ENCODE measurements at places on chromosomes 5 and 9. TPM values are rescaled to one million over a fixed set of nuclear protein-coding genes. Genes with fewer than 3 reads are reported as not detected.

Gene MSX2
- total RNA-seq, result not detected

GRCh38 chr9:91755761-91756509 lies 194.1 kb downstream of the ROR2 start:
- no peak for DNase-seq

Gene FABP6
- not detected for total RNA-seq

Gene RASGRF2
- total RNA-seq, result 11.1 TPM

DNA sequence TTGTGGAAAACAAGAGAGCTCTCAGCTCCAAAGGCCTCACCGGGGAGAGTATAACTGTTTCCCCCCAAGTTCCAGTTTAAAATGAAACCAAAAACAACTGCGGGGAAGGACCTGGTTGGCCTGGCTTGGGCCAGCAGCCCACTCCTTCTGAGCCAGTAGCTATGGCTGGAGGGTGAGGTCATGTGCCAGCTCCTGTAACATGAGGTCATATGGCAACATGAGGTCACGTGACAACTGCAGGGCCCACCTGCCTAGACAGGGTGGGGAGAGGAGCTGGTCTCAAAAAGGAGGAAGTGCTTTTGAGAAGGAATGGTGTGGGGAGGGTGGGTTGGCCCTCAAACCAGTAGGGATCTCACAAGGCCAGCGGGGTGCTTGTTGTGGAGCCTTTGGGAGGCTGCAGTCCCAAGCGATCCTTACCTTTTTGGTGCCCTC lies 29.3 kb upstream of the CRB2 start:
- DNase-seq, result no peak

DNA sequence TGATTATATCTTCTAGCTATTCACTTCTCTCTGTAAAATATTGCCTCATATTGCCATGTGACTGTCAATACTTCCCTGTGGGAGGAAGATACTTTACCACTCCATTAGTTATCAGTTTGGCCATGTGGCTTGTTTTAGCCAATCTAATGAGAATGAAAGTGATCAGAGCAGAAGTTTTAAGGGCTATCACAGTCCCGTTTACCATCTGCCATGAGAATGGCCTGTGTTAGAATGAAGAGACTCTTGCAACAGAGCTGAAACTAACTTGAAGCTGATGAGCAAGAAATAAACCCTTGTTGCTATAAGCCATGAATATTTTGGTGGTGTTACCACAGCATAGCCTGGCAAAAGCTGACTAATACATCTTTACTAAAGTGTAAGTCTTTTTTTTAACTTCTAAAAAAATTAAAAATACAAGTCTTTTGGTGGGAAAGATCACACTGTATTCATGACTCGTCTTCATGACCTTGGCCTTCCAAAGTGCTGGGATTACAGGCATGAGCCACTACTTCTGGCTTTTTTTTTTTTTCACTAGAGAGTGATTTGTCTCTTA lies 68.0 kb upstream of the CTNNA1 start:
- no peak for DNase-seq

DNA sequence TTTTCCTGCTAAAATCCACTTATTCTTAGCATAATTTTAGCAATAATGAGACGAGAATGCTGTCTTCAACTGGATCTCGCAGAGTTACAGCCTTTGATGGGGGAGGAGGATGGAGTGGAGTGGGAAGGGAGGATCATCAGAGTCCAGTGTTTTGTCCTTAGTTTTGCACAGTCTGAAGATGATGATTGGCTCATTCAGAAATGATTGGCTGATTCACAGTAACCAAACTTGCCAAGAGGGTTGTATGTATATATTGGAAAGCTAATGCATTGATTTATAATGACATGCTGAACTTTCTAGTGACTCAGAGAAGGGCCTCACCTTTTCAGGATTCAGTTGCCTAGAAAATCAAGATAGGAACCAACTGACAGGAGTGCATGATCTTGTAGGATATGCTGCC lies 448.0 kb downstream of the CCDC171 start:
- no peak for DNase-seq

Gene ATP6V1G1
- 48.2 TPM for total RNA-seq

Gene IL4
- 6.8 TPM for total RNA-seq

Gene PPIC
- total RNA-seq, result not detected

DNA sequence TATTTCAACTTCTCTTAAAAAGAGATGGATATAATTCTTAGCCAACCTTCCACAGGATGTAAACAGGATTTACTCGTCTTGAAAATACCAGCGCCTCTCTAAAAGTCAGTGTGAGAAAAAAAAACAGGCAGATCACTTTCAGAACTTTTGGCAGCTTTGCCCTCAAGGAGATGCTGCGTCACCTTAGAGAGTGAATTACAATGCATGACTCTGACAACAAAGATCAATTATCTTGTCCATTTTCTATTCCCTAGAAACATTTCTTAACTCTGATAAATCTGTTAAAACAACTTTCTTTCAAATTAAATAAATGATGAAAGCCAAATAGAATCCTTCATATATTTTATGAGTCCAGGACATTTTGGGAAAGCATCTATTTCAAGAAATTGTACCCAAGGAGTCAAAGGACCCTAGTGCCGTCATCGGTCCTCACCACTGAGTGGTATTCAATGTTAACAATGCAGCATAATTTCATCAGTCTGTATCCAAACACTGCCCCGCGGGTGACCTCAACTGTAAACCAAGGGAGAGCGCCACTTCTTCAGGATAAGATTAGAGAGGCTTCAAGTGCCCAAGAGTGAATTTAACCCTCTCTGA lies 536.0 kb downstream of the PDE4D start:
- no peak for DNase-seq

DNA sequence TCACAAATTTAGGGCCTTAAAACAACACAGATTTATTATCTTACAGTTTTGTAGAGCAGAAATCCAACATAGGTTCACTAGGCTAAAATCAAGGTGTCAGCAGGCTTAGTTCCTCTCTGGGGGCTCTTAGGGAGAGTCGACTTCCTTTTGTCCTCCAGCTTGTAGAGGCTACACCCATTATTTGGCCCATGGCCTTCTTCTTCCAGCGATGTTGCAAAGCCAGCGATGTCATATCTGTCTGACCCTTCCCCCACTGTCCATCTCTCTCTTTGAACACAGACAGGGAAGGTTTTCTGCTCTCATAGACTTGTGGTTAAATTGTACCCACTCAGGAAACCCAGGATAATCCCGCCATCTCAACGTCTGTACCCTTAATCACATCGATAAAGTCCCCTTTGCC lies 60.3 kb upstream of the SHB start:
- DNase-seq, result no peak

- no peak for DNase-seq
Measured at GRCh38 chr9:135663857-135664256, 748 bp downstream of the LCN9 start.

DNA sequence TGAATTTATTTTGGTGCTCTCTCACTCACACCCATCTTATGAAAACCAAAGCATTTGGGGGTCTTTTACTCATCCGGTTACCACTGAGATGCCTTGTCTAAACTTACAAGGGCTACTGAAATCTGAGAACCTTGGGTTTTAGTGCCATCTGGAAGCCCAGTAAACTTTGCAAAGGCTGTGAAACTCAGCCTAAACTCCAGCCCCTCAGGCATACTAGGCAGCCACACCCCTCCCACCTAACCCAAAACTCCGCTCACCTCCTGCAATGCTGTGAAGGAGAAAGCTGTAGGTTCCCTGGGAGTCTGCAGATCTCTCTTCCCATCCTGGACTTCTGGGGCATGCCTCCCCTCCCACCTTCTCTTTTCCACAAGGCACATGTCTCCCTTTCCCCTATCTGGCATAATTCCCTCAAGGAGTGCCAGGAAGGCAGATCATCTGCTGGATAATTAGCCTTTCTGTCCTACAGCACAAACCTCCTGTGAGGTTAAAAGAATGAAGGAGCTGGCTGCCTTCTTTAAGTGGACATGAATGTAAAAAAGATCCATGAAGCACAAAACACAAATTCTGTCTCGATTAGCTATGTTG lies 71.5 kb upstream of the ANXA1 start:
- DNase-seq, result no peak

GRCh38 chr5:147410496-147411358 lies 99.1 kb downstream of the DPYSL3 start:
- DNase-seq, result no peak

Gene LPAR1
- not detected for total RNA-seq

GRCh38 chr5:128035689-128036088 lies 47.9 kb upstream of the SLC12A2 start:
- DNase-seq, result no peak

DNA sequence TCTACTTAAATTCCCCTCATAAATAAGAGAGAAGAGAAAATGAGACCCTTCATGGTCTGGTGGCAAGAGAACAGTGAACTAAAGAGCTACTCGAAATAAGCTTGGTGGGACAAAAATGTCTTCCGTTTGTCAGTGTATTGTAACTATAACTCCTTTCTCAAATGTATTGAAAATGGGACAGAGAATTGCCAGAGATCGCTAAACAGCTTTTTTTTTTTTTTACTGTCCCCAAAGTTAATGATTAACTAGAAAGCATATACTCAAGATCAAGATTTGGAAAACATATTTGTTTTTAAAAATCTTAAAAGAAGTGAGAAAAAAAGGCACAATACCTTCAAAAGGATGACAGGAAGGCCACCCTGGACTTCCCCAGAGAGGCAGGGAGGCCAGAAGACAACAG lies 206.4 kb upstream of the CTNND2 start:
- no peak for DNase-seq

GRCh38 chr5:73777192-73777591 lies 151.2 kb downstream of the ARHGEF28 start:
- no peak for DNase-seq
